Activated CD4-positive, alpha-beta memory T cell treated with anti-CD3 and anti-CD28 coated beads for 36 hours (primary cell): ENCODE measurements at places on chromosomes 7 and 10. TPM values are rescaled to one million over a fixed set of nuclear protein-coding genes. Genes with fewer than 3 reads are reported as not detected.
A peak's percentile ranks its signal among the peaks of the same experiment; 100 is the strongest.

DNA sequence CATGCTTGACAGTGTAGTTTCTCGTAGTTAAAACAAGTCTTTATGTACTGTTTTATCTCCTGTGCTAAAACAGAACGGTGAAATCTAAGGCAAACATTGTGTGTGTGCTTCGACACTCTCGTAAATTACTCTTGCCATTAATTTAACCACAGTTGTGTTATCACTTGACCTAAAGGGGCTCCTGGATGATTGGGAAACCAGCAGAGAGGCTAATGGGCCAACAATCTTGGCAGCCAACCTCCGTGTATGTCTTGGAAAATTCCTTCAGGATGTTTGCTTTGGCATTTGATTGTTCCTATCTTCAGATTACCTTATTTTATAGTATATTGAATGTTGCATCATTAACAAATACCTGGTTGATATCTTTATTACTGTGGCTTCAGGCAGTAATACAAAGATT lies 409.5 kb downstream of the SDK1 start:
- DNase-seq = no peak

DNA sequence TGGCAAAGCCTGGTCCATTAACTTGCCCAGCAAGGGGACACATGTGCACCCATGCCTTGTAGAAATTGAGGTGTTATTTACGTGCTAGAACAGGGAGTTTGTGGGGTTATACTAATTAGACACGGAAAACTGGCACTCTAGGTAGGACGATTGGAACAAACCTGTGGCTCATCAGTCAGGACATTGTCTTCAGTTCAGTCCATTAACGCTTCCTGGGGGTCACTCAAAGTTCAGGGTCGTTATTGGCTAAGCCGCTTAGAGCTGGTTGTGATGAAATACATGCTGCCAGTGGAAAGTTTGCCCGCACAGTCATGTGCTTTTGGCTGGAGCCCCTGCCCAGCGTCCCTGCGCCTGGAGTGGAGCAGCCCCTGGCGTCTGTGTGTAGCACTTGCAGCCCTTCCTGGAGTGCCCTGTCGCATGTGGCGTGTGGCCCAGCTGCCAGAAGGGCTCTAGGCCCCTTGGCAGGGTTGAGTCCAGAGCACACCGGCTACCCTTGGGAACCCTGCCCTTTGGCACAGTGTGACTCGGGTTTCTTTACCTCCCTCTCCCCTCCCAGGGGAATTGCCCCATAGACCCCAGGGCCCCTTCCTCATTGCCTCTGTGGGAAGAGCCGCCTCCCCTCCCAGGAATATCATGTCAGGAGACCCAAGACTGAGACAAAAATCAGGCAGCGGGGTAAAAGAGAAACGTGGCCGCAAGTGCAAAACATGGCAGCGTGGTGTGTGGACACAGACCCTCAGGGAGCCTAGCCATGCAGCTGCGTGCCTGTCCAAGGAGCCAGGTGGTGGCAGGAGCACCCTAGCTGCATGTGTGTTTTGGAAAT lies 9.8 kb downstream of the ZNF775 start:
- no peak for DNase-seq

DNA sequence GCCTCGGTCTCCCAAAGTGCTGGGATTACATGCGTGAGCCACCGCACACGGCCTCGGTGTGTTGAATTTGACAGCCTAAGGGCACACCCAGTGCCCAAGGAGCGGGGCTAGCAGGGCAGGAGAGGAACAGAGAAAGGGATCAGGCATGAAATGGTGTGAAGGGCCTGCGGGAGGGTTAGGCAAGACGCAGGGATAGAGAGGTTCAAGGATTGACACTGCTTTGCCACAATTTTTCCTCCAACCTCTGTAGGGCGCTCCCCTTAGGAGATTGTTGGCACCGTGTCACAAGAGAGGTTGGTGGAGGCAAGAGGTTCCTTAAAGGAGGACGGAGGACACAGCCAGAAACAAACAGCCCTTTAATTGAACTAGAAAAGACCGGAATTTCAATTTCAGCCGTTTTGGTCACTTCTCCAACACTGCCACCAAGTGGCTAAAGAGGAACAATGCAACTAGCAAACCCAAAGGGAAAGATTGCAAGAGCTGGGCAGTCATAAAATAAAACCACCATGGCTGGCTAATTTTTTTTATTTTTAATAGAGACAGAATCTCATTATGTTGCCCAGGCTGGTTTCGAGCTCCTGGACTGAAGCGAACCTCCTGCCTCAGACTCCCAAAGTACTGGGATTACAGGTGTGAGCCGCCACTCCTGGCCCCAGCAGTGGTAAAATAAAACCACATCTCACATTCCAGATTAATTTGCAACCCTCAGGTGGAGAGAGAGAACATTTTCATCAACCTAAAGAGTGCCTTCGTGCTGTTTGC lies 6.9 kb upstream of the CREB3L2 start:
- DNase-seq = peak; percentile 37

DNA sequence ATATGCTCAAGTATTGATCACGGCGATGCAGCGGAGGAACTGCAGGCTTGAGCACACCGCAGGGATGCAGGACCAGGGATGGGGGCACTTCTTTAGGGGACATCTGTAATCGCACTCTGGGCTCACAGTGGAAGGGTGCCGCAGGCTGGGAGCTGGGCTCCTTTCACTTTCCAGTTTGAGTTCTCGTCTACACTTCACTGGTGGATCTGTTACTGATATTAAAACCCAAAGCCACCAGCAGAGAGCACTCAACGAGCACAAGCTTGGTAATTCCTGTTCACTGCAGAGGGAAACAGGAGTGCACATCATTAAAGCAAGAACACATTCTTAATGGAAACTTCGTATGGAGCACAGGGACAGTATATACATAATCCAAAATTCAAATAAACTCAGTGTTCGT lies 91.3 kb downstream of the PARD3 start:
- DNase-seq = no peak

DNA sequence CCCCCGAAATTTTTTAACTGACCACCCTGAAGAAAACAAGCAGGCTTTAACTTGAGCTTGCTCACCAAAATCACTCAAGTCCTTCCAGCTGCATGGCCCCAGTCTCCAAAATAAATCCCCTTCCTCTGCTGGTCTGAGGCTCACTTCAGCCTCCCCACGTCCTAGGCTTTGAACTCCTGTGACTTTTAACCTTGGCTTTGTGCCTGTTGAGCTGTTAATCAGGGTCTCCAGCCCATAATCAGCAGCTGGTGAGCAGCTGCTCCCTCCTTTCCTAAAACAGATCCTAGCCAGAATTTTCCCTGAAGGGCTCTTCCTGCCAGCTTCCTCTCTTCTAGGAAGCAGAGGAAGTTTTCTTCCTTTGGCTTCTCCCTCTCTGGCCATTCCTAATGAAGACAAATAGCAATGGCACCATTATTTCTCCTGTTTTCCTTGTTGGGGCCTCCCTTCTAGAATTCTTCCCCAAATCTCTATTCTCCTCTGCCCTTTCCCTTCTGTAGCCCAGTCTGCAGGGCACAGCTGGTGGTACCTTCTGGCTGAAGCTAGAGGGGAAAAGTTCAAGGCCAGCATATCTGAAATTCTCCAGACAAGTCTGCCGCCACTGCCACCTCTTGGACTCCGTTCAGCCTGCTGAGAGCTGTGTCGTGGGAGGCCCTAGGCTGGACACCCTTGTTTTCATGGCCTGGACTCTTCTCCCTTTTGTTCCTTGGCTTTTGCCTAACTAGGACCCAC lies 152.1 kb downstream of the NOC3L start:
- no peak for DNase-seq

- DNase-seq = peak; percentile 40
Observed at GRCh38 chr10:4120096-4120853, 335.3 kb upstream of the KLF6 start.

- DNase-seq = no peak
Observed at GRCh38 chr10:3986493-3987142, 201.6 kb upstream of the KLF6 start.

DNA sequence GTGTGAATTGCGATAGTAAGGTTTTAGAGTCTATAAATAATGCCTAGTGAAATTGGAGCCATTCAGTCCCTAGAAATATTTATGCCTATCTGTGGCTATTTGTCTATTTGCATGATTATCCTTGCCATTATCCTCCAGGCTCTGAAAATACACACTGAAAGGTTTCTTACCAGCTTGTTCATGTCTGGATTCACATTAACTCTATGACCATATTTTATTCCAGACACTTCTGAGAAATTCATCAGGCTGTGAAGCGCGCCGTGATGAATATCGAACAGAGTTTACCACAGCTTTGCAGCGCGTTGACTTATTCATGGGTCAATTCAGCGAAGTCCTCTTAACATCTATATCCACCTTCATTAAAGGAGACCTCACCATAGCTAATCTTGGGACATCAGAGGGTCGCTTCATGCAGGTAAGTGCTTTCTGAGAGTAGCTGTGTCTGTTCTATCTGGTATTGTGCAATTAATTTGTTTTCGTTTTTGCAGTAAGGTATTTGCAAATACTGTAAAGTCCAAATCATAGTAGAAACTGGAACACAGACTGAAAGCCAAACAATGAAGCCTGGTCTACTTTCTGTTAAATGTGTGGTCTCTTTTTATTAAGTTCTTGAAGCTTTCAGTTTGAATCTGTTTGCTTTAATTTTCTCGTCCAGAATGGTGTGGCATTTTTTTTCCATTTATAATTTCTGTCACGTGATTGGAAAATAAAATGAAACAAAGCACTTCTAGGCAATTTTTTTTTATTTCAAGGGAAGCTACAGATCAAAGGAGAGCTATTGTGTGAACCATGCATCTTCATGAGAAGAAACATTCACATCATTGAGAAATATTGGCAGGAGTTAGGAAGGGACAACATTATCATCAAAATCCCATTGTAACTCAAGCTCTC lies 59.7 kb downstream of the MET start:
- no peak for DNase-seq

DNA sequence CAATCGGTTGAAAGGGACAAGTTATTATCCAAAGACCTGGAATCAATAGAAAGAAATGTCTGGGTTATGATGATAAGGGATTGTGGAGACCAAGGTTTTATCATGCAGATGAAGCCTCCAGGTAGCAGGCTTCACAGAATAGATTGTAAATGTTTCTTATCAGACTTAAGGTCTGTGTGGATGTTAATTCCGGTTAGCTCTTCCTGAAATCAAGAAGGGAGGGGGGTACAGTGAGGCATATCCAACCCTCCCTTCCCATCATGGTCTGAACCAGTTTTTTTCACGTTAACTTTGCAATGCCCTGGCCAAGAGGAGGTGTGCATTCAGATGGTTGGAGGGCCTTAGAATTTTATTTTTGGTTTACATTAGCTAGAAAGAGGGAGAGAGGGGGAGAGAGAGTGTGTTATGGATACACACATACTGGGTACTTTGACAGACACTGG lies 9.8 kb upstream of the LRRC61 start:
- no peak for DNase-seq

- DNase-seq = no peak
Observed at GRCh38 chr10:8811201-8811600, 756.7 kb downstream of the GATA3 start.

DNA sequence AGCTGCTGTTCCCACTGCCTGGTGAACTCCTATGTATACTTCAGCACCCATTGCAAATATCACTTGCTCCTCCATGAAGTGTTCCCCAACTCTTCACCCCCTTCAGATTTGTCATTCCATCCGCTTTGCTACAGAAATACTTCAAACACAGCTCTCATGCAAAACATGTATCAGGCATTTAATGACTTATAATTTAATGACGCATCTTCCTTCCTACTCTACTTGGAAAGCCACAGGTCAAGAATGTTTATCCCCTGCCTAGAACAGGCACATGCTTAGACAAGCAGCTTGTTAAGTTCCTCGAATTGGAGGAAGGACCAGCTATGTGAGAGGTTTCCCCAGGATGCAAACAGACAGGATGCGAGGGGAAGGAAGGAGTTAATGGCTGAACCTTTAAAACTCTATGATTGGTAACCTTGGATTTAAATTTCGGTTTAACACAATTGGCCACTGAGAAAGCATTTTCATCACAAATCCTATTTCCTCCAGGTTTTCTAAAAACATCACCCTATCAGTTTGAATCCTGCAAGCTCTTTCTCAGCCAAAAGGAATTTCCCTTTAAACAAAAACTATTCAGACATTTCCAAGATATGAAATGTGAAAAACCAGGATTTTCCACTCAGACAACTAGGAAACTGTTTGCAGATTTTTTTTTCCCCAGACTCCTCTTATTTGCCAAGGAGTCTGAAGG lies 11.5 kb downstream of the CREB3L2 start:
- no peak for DNase-seq

- peak; percentile 56 for DNase-seq
Observed at GRCh38 chr10:50740293-50740648, 535 bp downstream of the ASAH2B start.

GRCh38 chr7:96781919-96782318 lies 72.3 kb upstream of the SEM1 start:
- DNase-seq = no peak

- DNase-seq = peak; percentile 33
Observed at GRCh38 chr10:32210306-32211045, 136.5 kb downstream of the EPC1 start.

DNA sequence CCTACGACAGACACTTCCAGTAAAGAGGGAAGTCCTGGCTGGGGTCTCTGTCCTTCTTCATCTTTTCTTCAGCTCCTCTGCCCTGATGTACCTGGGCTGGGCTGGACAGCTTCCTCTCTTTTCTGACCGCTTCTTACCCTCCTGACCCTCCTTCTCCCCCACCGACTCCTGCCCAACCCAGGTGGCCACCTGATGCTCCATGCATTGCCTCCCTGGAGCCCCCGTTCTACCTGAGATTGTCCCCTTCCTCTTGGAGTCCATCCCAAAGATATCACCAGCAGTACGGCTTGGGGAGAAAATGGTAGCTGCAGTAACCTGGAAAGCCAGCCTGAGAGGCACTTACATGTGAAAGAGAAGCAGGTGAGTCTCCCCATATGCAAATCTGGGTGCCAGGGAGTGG lies 566.3 kb downstream of the TCERG1L start:
- no peak for DNase-seq

- no peak for DNase-seq
Observed at GRCh38 chr7:75878312-75878768, 494 bp upstream of the RHBDD2 start.

- no peak for DNase-seq
Observed at GRCh38 chr7:80771523-80771922, 133.1 kb downstream of the CD36 start.

- DNase-seq = no peak
Observed at GRCh38 chr7:29463504-29464158, 100.0 kb upstream of the PRR15 start.

PPP1R17 gene
- total RNA-seq = not detected

AOAH gene
- 2.6 TPM for total RNA-seq

NODAL gene
- not detected for total RNA-seq

GBX1 gene
- not detected for total RNA-seq

TFAM gene
- 92.5 TPM for total RNA-seq

SPDYE8 gene
- not detected for total RNA-seq

WAPL gene
- total RNA-seq = 43.6 TPM

OR13A1 gene
- total RNA-seq = not detected
